ENCODE measurements at places on chromosomes 1 and 21. TPM values are rescaled to one million over a fixed set of nuclear protein-coding genes. Genes with fewer than 3 reads are reported as not detected.

Gene EXO1
- 11.5 TPM for total RNA-seq

Gene ASTN1
- total RNA-seq, result not detected

Gene NHLH1
- 0.18 TPM for total RNA-seq

Gene ANKRD34A
- total RNA-seq, result 2.0 TPM

- no peaks in the 10 kb centered on the region for H3K36me3 ChIP-seq
- H3K27me3 ChIP-seq, result no peaks in the 10 kb centered on the region
- H3K4me1 ChIP-seq, result peaks cover 15% of the 10 kb centered on the region
- DNase-seq, result peak; percentile 87
Measured at GRCh38 chr21:44999972-45000636, 60.3 kb downstream of the SLX9 start.

DNA sequence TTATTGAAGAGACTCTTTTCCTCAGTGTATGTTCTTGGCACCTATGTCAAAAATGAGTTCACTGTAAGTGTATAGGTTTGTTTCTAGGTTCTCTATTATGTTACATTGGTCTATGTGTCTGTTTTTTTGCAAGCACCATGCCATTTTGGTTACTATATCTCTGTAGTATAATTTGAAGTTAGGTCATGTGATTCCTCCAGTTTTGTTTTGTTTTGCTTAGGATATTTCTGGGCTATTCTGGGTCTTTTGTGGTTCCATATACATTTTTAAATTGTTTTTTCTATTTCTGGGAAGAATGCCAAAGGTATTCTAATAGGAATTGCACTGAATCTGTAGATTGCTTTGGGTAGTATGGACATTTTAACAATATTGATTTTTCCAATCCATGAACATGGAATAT lies 13.2 kb downstream of the TMED5 start:
- no peak for DNase-seq
- H3K4me3 ChIP-seq, result no peak overlapping the region
- H3K27ac ChIP-seq, result no peak overlapping the region
- H3K36me3 ChIP-seq, result peaks cover 22% of the 10 kb centered on the region
- H3K27me3 ChIP-seq, result no peaks in the 10 kb centered on the region

GRCh38 chr1:76121850-76122249 lies 47.3 kb downstream of the ST6GALNAC3 start:
- no peaks in the 10 kb centered on the region for H3K36me3 ChIP-seq
- H3K4me1 ChIP-seq, result peaks cover 4% of the 10 kb centered on the region
- no peak overlapping the region for H3K4me3 ChIP-seq
- DNase-seq, result no peak
- no peak overlapping the region for H3K27ac ChIP-seq

DNA sequence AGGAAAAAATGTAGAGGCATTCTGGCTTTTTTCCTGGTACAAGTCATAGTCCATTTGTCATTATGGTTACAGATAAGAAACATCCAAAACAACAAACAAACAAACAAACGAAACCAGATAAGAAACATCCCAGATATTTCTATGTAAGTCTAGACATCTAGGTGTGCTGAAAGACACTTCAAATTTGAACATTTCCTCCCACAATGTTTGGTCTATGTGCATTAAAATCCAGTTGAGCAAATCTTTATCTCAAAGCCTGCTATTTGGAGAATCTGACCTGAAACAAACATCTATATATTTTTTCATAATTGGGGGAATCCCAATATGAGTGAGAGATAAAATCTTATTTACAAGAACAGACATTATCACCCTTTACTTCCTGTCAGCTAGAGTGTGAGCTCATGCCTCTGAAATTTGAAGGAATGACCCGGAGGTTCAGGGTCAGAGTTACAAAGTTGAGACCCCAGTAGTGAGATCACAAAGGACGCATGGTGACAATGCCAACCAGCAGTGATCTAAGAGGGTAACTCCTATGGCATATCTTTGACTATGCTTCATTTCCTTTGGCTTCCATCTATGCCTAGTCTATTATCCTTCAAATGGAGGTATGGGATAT lies 182.9 kb upstream of the ATP1B1 start:
- H3K27me3 ChIP-seq, result no peaks in the 10 kb centered on the region
- H3K27ac ChIP-seq, result no peak overlapping the region
- no peaks in the 10 kb centered on the region for H3K36me3 ChIP-seq
- H3K4me1 ChIP-seq, result no peaks in the 10 kb centered on the region

Data from chondrocyte (in vitro differentiated cells).